CD4-positive, alpha-beta T cell treated with Interleukin-15 for 4 hours (primary cell): ENCODE measurements at places on chromosomes 7 and 10.

GRCh38 chr7:106457678-106458077, 172.9 kb upstream of the NAMPT start:
- no peak for DNase-seq

GRCh38 chr7:66146701-66147100, 32.1 kb downstream of the CRCP start:
- no peak for DNase-seq

DNA sequence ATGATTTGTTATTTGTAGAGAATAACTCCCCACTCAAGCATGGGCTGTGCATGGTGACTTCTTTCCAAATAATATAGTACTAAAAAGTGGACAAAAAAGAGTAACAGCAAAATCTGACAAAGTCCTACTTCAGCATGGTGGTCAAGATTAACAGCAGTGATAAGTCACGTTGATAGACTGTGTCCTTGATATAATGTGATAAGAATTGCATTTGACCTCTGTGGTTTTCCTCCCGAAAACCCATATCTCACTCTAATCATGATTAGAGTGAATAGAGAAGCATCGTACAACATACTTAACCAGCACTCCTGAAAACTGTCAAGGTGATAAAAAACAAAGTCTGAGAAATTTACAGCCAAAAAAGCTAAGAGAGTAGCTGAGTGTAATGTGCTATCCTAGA, 42.4 kb downstream of the REEP3 start:
- DNase-seq: no peak

GRCh38 chr7:1859266-1860035, 189.4 kb downstream of the ELFN1 start:
- DNase-seq: no peak

GRCh38 chr7:47947355-47947749, 914 bp downstream of the PKD1L1 start:
- no peak for DNase-seq

- no peak for DNase-seq
Observed at GRCh38 chr10:124220547-124220946, 127.1 kb upstream of the CHST15 start.

DNA sequence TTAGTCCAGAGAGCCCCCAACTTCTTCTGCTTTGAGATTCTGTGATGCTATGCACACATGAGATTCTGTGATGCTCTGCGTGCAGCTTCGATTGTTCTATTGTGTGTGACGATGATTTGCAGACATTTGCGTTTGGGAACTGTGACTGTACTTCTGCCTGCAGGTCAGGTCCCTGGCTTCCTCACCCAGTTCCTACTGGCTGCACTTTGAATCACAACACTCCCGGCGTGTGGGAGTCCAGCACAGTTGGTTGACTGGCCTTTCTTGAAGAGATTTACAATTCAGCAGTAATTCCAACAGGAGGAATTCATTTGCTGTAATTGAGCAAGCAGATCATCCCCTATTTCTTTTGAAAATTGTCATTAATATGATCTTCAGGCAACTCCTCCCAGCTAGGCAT, 252.2 kb upstream of the YAE1 start:
- no peak for DNase-seq

- DNase-seq: no peak
Observed at GRCh38 chr7:91344911-91345310, 80.7 kb downstream of the FZD1 start.

DNA sequence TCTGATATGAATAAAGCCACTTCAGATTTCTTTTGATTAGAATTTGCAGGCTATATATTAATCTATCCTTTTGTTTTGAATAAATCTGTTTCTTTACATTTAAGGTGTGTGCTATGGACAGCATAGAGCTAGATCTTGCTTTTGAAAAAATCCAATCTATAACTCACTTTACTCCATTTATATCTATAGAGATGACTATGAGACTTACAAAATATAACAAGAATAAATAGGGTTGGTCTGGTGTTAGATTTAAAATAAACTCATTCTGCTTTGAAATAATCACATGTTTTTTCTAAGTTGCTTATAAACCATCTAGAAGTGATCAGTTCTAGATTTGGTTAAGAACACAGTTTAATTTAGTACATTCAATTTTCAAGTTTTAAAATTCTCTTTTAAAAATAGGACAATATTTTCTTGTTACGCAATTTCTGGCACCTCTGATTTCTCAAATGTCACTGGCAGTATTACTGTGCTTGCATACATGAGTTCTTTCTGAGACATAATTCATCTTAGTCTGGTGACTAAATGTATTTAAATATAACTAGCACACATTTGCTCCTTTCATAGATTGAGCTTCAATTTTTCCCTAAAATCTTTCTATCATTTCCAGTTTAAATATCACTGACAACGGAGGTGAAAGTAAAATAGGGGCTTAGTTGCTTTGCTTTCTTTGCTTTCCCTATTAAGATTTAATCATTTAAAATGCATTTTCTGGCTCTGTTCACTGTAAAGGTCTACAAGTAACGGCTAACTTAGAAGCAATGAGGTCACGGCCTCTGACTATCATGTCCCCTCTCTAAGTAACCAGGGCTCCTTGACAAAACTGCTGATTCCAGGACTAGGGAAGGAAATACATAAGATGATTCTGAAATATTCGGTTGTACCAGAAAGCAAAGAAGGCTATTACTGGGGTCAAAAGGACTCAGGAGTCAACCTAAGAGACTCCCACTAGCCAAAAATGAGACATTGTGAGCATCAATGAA, 89.3 kb downstream of the ICA1 start:
- no peak for DNase-seq

- DNase-seq: no peak
Observed at GRCh38 chr10:30518907-30519306, 84.9 kb downstream of the MAP3K8 start.

DNA sequence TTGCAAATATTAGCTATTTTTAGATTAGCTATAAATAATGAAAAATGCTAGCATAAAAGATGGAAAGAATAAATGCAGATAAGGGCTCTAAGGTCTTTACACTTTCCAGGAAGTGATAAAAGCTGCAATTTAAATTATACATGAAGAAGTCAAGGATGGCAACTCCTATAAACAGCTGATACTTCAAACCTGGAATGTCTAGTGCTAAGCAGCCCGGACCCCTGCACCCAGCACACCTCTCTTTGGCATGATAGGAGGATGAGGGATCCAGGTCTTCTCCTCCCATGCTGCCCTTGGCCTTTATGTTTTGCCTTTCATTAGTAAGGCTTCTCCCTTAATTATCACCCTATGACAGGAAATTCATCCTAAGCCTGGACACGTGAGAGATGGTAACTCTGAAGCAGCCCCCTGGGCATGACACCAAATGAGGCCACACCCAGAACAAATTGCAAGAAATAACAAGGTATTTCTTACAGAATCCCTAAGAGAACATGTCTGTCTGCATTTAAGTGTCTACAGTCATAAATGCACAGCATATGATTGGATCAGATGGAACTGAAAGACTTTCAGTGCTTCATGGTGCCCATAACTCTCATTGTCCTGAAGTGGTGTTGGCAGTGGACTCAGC, 158.3 kb upstream of the PRSS1 start:
- no peak for DNase-seq

- no peak for DNase-seq
Observed at GRCh38 chr7:82810558-82811259, 352.0 kb downstream of the PCLO start.

DNA sequence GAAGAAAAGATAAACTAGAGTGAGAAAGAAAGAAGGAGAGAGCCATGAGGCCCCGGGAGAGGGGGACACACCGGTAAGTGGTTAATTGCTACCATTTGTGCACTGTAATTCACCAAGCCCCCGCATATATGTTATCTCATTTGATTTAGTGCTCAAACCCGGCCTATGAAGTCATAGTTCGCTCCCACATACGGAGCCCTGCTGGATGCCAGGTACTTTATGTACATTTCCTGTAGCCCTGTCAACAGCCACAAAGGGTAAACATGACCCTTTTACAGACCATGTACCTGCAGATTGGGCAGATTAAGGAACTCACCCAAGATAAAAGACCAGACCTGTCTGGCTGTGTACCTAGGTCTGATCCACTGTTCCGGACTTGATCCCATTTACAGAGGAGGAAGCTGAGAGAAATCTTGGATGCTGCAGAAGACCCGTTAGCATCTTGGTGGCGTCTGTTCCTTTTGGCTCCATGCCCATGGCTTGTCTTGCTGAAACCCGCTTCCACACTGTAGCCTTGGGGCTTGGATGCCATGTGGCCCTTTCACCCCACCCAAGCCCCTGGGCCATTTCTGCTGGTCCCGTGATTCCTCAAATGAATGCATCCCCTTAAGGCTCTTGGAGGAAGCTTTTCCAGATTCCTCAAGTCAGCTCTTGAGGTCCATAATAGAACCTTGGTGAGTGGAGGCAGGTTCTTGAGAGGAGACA, 32.3 kb downstream of the FAM241B start:
- no peak for DNase-seq

GRCh38 chr10:14820010-14820774, 17.6 kb downstream of the CDNF start:
- no peak for DNase-seq

DNA sequence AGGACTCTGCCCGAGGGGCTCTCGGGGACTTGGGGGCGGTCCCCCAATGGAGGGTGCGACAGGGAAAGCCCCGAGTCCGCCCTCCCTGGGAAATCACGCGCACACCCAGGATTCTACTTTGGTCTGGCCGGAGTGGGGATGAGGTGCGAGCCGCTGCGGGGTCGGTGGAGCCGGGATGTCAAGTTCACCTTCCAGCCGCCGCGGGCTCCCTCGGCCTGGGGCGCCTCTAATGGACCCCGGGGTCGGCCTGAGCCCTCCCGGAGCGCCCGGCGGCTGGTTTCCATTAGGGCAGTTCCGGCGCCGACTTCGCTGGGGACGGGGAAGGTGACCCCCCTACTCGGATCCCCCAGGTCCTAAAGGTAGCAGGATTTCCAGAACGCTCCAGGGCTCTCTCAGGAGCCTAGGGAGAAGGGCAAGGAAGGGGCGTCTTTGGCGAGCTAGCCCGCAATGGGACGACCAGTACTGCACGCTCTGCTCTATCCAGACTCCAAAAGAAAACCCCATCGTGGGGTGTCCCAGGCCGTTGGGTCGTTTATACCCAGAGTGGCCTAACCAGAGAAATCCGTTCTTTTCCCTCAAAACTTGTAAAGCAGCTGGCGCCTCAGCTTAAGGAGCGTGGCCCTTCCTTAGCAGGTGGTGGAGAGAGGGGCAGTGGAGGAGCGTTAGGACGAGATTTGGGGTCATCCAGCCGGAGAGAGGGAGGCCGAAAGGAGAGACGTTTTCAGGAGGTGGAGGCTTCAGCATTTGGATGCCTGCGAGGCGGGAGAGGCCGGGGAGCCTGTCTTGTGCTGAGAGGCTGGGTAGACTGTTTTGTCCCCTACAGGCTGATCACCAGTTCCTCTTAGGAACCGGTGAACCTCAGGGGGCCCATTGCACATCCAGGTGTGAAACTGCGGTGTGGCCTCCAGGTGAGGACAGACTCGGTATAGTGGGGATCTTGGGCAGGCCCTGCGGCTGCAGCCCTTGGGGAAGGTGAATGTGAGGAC, 860 bp upstream of the WDR86 start:
- DNase-seq: peak; percentile 20
